ENCODE measurements at places on chromosomes 7 and 10.

GRCh38 chr7:125257617-125258016 is 328.0 kb upstream of the POT1 start:
- no peak for DNase-seq

DNA sequence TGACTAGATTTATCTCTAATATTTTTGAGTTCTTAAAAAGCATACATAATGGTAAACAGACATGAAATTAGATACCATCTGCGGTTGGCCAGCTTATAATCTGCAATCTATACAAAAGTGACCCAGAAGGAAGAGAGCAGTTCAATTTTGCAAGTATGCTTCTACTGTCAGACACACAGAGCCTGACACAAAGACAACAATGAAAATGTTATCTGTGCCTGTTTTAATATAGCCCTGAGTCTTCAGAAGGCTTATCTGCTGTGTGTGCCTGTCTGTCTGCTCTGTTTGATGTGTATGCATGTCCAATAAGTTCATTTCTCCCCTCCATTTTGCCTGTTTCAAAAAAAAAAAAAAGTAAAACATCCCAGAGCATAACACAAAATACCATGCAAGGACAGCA is 73.3 kb upstream of the FHIP2A start:
- no peak for DNase-seq

GRCh38 chr10:110843796-110844616 is 27.7 kb upstream of the PDCD4 start:
- no peak for DNase-seq

DNA sequence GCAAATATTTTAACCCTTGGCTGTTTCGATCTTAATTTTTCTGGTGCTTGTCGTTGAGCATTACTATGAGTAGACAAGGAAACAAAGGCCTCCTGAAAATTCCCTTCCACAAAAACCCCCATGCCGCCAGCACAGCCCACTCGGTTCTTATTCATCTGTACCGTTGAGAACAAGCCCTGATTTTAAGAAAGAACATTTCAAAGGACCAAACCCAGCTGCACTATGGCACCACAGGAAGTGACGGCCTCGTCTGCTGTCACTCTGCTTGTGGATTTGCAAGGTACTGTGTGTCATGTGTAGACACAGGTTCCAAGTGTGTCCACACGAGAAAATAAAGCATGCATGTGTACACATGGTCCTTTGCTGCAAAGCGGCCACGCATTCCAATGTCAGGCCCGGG is 285.2 kb downstream of the DNAJB6 start:
- DNase-seq, result no peak

DNA sequence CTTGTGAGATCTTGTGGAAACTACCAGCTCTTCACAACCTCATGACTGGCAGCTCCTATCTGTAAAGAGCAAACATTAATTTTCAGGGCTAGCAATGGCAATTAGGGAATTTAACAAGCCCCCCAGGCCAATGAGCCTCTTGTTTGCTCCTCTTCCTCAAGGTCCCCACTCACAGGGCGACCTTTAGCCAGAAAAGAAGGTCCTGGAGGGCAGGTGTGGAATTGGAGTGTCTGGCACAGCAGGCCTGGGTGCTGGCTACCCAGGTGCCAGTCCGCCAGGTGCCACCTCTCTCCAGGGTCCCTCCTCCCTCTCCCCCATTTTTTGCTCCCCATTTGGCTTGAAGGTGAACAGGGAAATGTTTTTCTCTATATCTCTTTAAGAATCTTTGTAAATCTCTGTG is 1.9 kb upstream of the CEP55 start:
- DNase-seq, result no peak

GRCh38 chr7:26868841-26869495 is 4.6 kb upstream of the SKAP2 start:
- DNase-seq, result no peak

DNA sequence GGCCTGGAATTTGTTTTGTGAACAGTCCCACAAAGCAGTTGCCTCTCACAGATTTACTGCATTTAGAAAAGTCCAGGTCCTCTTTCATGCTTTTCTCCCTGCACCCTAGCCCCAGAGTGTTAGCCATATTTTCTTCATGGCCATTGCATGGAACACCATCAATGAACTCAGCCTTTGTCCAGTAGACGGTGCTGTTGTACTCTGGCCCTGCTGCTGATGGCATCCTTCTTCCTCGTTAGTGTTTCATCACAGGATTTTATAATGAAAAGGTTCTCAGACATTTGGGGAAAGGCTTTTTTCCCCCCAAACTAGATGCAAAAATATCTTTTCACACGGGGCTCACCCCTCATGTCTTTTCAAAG is 93.0 kb upstream of the SLC25A13 start:
- DNase-seq, result no peak

DNA sequence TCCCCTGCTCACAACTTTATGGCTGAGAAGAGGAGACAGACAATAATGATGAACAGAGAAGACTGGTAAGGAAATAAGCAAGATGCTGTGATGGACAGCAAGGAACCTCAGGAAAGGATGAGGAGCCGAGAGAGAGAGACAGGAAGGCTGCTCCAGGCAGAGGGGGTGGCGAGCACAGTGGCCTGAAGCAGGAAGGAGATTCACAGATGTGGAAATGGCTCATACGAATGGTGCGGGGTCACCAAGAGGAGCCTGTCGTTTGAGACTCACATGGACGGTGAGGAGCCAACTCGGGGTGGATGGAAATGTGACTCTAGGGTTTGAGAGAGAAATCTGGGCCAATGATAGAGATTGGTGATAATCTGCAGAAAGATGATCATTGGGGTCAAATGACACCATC is 43.7 kb downstream of the KIAA1549 start:
- DNase-seq, result no peak

DNA sequence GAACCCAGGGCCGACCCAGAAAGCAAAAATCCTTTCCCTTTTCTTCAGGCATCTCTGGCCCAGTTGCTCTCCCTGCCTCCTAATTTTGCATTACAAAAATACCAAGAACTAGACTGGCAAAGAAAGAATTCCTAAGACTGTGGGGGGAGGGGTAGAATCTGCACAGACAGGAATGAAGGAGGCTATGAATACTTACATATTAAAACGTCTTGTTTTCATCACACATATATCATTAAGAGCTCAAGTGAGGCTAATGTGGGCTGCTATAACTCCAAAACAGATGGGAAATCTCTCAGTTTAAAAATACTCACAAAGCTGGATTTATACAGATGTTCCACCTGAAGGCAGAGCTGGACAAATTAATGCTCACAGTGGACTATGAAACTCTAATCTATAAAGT is 29.2 kb upstream of the MKX start:
- DNase-seq, result no peak

GRCh38 chr10:101726115-101726387 is 31.1 kb upstream of the FBXW4 start:
- DNase-seq, result no peak

DNA sequence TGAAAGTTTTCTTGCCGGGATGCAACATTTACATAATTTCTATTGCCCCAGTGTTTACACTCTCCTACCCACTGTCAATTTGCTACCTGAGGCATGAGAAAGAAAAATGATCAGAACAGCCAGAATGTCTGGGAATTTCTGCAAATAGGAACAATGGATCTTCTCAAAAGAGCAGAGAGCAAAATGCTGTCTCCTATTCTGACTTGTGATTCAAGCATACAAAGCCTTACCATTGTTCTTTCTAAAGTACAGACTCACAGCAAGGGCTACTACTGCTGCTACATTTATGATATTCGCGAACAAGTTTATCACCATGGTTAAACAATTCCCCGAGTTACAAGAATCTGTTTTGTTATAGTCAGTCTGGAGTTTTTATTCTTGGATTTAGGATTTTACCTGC is 329.9 kb upstream of the CELF2 start:
- DNase-seq, result no peak

DNA sequence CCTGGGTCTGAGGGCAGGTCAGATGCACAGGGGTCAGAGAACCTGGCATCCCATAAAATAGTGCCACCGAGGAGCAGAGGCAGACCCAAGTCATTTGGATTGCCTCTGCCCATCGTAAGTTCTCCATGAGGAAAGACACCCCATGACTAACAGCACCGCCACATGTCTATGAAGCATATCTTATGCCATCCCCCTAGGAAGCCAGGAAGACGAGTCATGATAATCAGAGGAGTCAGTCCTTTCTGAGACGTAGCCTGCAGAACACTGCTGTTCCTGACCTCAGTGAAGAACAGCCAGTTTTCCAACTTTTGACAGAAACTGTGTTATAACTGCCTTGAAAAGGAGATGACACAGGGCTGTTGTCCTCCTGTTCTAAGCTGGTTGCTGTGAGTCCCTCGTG is 51.2 kb downstream of the INSYN2A start:
- no peak for DNase-seq

- no peak for DNase-seq
Observed at GRCh38 chr10:49534670-49535381, 4.1 kb downstream of the ERCC6 start.

- DNase-seq, result no peak
Observed at GRCh38 chr10:63110940-63111339, 22.2 kb upstream of the NRBF2 start.

- no peak for DNase-seq
Observed at GRCh38 chr7:40500219-40500618, 365.4 kb downstream of the SUGCT start.

- DNase-seq, result peak; percentile 55
Observed at GRCh38 chr7:50372923-50373322, 68.4 kb downstream of the IKZF1 start.

DNA sequence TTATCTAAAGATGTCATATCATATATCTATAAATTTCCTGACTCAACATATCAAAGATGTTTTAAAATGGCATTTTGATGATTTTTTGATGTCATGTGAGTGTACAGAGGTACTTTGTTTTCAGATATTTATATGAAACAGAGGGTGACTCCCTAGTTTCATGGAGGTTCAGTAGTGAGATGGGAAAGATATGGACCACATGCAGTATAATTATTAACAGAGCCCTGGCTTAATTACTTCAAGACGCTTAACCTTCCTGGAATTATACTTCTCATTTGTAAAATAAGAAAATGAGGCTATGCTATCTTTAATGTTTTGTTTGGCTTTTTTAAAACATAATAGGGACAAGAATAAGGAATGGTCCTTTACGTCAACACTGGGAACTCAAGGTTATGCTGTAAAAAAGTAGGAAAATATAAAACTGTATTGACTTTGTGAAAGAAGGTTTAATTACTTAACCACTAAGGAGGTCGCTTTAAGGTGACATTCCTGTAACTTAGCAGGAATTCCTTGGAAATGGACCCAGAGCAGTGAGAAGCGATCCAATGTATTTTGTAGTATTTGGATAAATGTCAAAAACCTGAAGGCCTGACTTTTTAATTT is 821.0 kb upstream of the IGFBP3 start:
- no peak for DNase-seq

- peak; percentile 74 for DNase-seq
Observed at GRCh38 chr7:151232917-151233701, 826 bp downstream of the CHPF2 start.

DNA sequence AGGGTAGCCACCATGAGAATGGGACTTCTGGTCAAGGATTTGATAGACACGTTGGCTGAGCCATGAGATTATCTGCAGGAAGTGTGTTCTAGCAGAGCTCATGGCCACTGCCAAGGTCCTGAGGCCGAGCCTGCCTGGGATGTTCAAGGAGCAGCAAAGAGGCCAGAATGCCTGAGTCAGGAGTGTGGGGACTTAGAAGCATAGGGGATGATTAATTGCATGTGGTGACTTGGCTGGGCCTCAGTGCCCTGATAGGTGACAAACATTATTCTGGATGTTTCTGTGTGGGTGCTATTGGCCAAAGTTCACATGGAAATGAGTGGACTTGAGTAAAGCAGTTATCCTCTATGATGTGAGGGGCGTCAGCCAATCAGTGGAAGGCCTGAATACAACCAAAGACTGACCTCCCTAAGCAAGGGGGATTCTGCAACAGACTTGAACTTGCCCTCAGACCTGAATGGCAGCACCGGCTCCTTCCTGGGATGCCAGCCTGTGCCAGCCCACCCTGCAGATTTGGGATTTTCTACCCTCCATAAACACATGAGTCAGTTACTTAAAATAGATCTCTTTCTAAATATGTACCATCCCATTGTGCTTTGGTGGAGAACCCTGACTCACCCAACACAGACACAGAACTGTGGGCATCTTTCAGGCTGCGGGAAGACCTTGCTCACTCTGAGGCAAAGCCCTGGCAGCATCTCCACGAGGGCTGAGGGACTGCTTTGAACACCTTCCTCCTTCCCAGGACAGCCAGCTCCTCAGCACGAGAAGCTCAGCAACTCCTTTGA is 363.9 kb upstream of the MGMT start:
- no peak for DNase-seq

- DNase-seq, result no peak
Observed at GRCh38 chr10:71232089-71232998, 20.0 kb downstream of the UNC5B start.

DNA sequence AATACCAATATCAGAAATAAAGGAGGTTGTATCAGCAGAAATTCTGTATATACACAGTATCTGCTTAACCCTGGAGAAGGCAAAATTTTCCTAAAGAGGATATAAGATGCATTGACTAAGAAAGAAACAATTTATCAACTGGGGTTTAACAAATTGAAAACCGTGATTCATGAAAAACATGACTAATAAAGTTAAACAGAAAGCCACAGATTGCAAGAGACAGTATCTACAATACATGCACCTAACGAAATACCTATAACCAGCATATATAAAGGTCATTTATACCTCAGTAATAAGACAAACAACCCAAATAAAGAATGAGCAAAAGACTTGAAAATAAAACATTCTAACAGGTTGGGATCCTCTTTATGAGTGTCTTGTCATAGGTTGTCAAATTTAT is 101.8 kb downstream of the IQUB start:
- DNase-seq, result no peak

GRCh38 chr10:99450156-99450555 is 19.7 kb upstream of the GOT1 start:
- DNase-seq, result no peak

DNA sequence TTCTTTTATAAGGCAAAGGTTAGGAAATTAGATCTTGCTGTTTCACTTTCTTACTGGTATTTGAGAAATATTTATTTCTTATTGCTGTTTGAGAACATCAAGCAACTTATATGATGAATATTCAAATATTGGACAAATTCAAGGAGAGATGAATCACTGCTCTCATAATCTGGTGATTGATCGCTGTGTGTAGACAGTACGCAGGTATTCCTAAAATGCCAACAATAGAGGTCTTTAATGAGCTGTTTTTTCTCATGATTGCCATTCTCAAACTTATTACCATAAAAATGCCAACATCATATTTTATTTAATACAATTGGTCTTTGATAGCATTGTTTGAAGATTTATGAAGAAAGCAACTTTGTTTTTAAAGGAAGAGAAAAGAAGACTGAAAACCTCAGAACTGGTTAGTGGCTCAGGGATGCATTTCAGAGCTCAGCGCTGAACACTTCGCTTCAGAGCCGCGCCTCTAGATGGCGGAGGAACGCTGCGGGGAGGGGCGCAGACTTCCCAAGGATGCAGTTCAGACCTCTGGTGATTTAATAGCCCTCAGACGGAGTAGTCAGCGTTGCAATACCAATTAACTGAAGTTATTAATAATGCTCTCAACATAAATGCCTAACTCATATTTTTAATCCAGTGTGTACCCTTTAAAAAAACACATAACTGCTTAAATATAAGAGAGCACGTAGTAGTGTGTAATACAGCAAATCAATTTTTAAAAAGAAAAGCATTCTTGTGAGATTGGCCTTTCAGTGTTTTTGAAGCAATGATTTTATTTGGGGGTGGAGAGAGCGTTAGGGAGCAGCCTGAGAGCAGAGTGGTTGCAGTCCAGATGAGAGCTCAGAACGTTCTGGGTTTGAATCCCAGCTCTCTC is 38.5 kb upstream of the STEAP4 start:
- DNase-seq, result no peak

GRCh38 chr7:96238474-96238873 is 83.4 kb downstream of the SLC25A13 start:
- no peak for DNase-seq

- no peak for DNase-seq
Observed at GRCh38 chr10:104802941-104803340, 161.9 kb downstream of the SORCS3 start.

All from bone marrow (tissue), 2 donors.